ENCODE measurements at places on chromosomes 3 and 15.

- no peak for DNase-seq
These were observed 51.9 kb upstream of the TMEM115 start for GRCh38 chr3:50411229-50411628.

DNA sequence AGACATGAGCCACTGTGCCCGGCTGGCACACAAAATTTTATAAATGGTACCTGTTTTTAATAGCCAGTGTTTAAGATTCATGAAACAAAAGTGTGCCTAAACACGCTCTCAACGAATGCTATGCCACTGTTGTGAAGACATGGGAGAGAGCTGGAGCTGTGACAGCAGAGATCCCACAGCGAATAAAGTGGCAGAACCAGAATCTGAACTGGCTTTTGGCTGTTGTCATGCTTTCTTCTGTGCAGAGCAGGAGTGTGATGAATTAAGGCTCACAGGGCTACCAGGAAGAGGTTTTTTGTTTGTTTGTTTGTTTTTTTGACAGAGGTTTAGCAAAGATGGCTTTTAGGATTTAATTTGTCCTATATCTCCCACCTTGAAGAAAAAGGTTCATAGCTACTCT, 14.5 kb downstream of the PTPRG start:
- DNase-seq, result no peak

GRCh38 chr3:9253327-9253726, 3.9 kb upstream of the SRGAP3 start:
- no peak for DNase-seq

- peak; percentile 69 for DNase-seq
These were observed 486.0 kb upstream of the CFAP20DC start for GRCh38 chr3:59535791-59536221.

DNA sequence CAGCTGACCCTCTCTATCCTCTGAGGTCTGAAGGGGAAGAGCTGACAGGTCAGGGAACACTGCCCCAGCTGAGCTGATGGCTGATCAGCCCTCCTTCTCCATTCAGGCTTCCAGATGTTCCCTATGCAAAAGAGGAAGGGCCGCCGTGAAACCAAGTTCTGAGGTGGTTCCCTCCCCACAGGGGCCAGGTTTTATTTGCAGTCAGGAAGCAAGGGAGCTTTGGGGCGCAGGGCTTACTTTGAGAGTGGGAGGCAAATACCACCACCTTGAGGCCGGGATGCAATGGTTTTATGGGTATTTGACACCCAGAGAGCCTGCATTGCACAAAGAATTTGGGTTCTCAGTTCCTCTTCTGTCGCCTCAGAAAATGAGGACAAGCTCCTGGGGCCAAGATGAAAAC, 186.9 kb downstream of the ARRDC4 start:
- DNase-seq, result no peak

GRCh38 chr3:901953-902778, 190.7 kb upstream of the CNTN6 start:
- DNase-seq, result no peak

GRCh38 chr3:9914559-9915253, 2.2 kb upstream of the IL17RC start:
- no peak for DNase-seq

DNA sequence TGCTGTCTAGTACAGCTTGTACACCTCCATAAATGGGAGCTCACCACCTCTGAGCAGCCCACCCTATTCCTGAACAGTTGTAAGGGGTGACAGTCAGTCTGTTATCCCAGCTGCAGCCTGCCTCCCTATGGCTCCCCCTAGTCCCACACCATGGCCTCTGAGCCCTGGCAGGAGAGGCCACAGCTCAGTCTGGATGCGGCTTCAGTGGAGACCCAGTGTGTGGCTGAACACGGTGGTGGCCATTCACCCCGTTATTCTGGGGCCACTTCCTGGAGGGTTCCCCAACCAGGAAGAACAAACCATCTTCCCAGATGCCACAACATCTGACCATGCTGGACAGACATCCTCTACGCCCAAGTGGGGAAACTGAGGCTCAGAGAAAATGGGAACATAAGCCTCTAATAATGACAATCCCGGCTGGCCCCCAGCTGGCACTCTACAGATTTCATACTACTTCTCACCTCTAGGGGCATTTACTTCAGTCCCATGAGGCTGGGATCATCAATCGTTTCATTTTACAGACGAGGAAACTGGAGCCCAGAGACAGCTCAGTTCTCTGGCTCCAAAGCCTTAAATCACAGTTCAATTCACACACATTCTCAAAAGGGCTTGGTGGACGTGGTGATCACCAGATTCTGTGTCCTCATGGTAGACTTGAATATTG, 9.2 kb upstream of the GRIP2 start:
- DNase-seq, result no peak

DNA sequence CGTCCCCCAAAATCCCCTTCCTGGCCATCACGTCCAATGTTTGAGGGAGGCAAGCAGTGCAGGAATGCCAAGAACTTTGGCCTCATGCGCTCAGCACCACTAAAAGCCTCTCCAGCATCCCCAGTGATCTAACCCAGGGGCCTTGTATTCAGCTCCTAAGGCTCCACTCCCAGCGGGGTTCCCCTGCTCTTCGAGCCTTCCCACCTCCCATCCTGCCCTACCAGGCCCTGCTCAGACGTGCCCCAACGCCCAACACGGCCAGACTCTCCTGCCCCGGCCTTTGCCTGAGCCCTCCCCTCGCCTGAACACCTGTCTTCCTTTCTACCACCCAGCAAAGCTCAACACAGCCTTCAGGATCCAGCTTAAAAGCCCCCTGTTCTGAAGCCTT, 30.5 kb downstream of the PLXND1 start:
- DNase-seq, result no peak

DNA sequence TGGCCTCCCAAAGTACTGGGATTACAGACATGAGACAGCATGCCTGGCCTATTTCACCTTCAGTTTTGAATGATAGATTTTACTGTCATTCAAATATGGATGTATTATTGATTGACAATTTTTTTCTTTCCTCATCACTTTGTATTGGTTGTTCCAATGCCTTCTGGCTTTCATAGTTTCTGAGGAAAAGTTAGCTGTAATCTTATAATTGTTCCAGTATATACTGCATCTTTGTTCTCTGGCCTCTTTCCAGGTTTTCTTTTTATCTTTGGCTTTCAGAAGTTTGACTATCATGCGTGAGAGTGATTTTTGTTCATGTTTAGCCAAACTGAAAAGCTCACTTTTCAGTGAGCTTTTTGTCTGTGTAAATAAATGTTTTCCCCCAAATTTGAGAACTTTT, 157.1 kb downstream of the RSRC1 start:
- DNase-seq, result no peak

DNA sequence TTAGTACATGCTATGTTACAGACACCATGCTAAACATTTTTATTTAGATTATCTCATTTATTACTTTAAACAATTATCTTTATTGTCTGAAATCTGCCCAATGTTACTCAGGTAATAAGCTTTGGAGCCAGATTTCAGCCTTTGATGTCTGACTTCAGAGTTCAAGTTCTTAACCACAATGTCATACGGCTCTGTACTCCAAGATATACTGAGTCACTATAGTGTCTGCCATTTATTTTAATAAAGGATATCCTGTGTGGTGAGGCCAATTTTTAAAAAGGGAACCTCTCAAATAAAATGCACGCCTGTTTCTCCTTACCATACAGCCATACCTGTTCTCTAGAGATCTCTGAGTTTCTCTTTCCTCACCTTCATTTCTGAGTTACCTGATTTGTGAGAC, 193.1 kb downstream of the EPHA3 start:
- DNase-seq, result no peak

- no peak for DNase-seq
These were observed 15.8 kb upstream of the ARRDC4 start for GRCh38 chr15:97944724-97945123.

DNA sequence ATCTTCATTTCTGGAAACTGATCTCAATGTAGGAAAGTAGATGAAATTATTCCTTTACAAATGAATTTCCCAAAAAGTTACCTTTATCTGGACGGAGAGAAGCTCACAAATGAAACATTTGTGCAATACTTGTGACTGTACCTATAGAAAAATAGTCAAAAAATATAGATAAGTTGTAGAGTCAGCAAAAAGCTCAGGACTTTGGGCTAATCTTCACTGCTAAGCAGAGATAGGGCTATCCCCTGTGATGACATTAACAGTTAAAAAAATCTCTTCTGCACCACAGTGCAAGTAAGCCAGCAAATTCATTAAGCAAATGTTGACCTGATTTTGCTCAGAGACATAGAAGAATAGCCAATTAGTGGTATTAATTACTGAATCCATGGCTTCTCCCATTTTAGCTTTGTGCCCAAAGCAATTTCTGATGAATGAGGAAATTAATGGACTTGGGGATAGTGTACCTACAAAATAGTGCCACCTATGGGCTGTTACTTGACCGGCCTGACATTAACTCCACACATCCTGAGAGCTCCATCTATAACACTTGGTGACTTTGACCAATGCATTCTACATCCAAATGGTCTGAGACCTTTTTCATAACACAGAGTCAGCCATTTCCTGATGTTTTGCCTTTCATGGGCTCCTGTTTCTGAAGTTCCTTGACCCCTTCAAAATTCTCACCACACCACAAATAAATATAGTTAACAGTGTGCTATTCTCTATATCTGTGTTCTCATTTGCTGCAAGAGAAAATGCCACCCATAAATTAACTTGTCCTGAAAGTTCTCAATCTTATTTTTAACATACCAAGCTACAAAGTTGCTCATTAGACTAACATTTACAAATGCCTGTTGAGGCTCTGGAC, 105.0 kb downstream of the SSR3 start:
- DNase-seq, result no peak

- no peak for DNase-seq
These were observed 1.3 kb upstream of the GATA2 start for GRCh38 chr3:128494367-128494650.

GRCh38 chr3:36365829-36366228, 14.5 kb upstream of the STAC start:
- DNase-seq, result no peak

GRCh38 chr3:144409319-144409718, 437.7 kb downstream of the DIPK2A start:
- no peak for DNase-seq

- no peak for DNase-seq
These were observed 274.0 kb downstream of the RYR3 start for GRCh38 chr15:33584797-33585196.

DNA sequence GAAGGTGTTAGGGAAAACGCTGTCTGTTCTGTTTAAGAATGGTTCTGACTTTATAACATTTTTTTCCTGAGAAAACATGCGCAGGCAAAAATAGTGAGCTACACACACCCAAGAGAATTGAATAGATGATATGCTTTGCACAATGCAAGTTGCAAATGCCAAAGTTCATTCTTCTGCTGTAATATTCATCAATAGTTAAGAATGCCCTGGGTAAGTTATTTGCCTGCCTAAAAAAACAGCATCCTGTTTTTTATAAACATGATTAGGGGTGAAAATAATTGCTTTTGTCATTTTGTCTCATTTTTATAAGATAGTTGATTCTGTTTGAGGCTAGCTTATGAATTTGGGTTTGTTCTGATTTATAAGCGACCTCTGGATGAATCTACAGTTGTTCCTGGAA, 99.4 kb downstream of the DTWD1 start:
- DNase-seq, result no peak

DNA sequence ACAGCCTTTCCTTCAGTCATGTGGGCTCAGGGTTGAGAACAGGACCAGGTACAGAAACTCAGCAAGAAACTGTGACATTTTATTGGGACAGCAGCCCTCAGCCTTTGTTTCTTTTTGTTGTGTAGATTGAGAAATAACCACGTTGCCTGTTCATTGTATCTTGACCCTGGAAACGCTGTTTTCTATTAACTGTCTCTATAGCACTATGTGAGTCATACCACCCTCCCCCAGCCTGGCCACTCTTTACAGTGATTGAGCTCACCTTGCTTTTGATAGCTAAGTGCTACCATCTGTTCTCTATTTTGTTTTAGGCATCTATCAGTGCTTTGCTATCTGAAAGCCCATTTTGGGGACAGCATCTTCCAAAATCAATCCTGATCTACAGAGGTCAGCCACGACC, 127.9 kb downstream of the CD47 start:
- DNase-seq, result peak; percentile 44

- DNase-seq, result no peak
These were observed 18.4 kb downstream of the EMC4 start for GRCh38 chr15:34243226-34243625.

DNA sequence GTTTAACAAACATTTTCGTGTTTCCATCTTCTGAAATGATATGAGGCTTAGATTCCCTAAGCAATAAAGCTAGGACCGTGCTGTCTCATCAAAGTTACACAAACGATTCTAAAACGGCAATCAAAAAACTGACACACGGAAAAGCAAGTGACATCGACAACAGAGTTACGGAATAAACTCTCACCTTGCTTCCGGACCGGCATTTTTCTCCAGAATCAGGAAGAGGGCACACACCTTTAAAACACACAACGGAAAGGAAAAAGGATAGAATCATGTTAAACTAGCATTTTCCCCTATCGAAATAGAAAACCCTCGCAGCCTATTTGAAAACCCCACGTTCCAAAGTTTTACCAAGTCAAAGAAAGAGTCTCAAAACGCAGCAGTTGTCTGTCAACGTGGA, 1.4 kb downstream of the DLG1 start:
- DNase-seq, result no peak

DNA sequence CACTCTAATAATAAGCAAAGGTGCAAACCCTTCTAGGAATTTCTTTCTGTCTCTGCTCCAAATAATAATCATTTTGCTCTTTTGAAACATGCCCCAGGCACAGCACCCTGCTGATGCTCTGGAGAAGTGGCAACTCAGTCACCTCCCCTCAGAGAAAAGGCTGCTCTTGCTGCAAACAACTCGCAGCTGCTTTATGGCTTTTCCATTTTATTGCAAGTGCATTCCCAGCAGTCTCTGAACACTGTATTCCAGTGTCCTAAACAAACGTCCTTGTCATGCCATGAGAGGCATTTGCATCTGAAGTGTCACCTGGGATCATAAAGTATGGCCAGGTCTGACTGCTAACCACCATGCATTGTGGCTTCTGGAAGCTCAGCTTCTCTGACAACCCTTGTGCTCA, 358.1 kb upstream of the TRIM42 start:
- DNase-seq, result no peak

- DNase-seq, result peak; percentile 23
These were observed 154.4 kb upstream of the SGO1 start for GRCh38 chr3:20340324-20340928.

GRCh38 chr3:4824926-4825325, 154.3 kb upstream of the BHLHE40 start:
- DNase-seq, result no peak

DNA sequence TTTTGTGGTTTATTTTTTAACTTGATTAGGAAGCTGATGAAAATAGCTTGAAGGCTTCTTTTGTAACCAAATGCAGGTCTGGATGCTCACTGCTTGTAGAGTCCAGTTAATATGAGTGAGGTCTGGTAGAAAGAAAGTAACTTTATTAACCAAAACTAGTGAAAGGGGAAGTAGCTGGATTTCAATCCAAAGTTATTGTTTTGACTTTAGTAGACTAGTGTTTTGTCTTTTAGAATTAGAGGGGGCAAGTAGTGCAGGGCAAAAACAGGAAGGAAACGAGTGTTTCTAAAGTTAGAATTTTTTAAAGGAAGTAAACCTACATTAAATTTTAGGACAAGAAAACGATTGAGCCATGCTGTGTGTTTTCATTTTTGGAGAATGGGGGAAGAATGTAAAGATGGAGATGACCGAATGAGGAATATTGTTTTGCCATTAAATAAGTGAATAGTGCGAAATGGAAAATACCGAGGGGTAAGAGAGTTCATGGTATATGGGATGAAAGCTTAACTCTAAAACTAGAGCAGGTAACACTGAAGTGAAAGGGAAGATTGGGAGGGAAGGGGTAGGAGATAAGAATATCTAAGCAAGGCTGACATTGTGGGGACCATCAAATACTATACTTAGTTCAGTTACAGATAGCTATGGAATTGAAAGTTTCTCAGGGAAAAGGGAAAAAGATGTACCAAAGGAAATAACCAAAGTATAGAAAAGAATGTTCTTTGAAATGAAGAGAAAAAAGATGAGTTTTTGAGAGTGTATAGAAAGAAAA, 40.0 kb downstream of the USP3 start:
- no peak for DNase-seq

Data from SJSA1 (cell line).